ENCODE measurements at places on chromosomes 7 and 10.

GRCh38 chr10:96044736-96045135 lies 1.4 kb downstream of the CCNJ start:
- no peak for DNase-seq

GRCh38 chr7:152872061-152872744 lies 112.7 kb downstream of the ACTR3B start:
- peak; percentile 50 for DNase-seq

DNA sequence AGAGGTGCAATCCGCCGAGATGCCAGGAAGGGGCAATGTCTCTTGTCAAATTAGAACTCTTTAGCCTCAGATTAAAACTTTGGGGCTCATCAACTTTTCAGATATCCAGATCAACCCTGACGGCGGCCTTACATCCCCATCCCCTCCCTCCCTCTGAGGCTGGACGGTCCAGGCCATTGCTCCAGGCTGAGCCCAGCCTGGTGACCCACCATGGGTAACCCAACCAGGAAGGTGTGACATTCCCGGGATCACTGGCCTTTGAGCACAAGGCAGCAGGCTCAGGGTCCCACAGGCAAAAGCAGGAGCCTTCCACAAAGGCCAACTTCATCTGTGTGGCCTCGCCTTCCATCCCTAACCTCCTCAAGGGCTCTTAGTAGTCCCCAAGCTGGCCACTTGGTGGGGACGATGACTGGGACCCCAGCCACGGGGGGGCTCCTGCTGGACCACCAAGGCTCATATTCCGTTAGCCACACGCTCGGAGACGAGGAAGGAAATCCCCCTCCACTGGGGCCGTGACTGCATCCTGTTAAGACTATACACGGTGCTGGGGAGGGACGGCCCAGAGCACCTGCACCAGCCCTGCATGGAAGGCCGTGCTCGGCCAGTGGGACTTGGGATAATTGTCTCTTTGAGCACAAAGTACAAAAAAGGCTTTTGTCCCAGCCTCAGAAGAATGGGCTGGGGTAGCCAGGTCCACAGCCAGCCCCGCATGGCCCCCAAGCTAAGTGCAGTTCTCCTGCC lies 62.8 kb downstream of the ZRANB1 start:
- peak; percentile 42 for DNase-seq

DNA sequence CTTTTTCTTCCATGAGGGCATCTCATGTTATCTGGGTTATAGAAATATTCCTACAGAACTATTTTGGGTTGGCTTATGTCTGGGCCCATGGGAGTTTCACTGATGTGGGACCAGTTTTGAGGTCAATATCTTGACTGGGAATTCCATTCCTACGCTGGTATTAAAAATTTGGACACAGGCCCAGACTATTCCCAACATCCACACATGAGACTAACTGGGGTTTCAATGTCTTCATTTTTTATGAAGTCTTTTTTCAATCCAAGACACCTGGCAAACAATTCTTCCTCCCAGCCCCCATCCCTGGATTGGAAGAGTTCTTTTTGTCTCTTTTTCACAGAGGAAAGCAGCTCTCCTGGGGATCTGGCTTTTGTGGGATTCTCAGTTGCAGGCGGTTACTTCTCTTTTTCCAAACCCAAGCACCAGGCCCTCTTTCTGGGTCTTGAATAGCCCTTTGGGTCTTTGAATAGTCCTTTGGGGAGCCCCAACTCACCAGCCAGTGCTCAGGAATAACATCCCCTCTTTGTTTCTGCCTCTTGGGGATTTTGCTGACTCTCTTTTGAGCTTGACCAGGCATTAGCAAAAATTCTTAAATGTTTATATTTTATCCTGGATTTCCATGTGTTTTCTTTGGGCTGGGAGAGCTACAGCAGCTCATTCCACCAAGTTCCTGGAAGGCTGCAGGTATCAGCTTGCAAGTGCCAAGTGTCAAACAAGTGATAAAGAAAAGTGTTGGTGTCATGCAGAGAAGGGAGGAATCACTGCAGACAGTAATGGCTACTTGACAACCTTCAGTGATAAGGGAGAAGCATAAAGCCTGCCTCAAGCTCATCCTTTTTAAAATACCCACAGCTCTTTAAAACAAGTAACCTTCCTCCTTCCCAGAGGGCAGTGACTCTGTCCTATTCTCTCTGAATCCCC lies 234.3 kb downstream of the ADAM12 start:
- no peak for DNase-seq

DNA sequence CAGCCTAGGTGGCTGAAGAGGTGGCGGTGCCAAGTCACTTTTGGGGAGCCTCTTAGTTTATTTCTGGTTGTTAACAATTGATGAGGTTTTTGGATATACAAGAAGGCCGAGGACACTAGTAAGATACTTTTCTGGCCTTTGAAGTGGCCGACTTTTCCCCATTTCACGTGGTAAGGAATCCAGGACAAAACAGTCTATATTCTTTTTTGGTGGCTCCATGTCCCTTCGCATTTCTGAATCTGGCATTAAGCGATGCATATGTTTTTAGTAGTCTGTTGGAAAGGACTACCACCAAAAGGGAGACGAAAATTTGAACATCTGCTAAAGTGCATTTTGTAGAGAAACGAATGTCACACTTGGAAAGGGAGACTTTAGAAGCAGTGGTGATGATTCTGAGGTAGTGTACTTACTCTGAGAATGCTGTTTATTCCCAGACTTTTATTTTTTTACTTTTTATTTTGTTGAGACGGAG lies 1.5 kb downstream of the MLLT10 start:
- no peak for DNase-seq

GRCh38 chr10:124534826-124535601 lies 73.4 kb downstream of the LHPP start:
- no peak for DNase-seq

Data from activated effector memory CD4-positive, alpha-beta T cell treated with anti-CD3 and anti-CD28 coated beads, Interleukin-2, amount 50 U/mL, for 16 hours (primary cell).